ENCODE measurements at places on chromosomes 1 and 21. TPM values are rescaled to one million over a fixed set of nuclear protein-coding genes. Genes with fewer than 3 reads are reported as not detected.

The PADI1 gene
- not detected for total RNA-seq

The IER5 gene
- 9.9 TPM for total RNA-seq

The SPRR5 gene
- total RNA-seq: not detected

DNA sequence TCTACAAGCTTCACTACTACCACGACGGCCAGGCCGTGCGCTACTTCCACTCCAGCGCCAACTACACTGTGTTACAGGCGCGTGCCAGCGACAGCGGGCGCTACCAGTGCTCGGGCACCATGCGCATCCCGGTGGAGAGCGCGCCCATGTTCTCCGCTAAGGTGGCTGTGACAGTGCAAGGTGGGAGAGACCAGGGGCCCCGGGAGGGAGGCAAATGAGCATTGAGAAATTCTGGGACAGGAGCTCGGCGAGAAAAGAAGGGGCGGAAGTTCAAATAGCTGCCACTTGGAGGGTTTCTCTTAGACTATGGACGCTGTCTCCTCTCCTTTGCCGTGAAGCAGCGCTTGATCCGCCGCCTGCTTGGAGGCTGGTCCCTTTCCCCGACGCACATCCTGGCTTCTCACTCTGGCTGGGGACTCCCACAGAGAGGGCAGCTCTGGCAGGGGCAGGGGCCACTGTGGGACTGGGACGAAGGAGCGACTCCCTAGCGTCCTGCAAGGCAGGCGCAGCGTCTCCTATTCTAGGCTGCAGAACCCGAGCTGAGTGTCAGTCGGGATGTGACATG is 4.6 kb downstream of the FCRLB start:
- H3K36me3 ChIP-seq: peaks cover 52% of the 10 kb centered on the region
- peak overlapping the region; percentile 70 for H3K4me3 ChIP-seq
- peaks cover 73% of the 10 kb centered on the region for H3K4me1 ChIP-seq
- DNase-seq: peak; percentile 86

DNA sequence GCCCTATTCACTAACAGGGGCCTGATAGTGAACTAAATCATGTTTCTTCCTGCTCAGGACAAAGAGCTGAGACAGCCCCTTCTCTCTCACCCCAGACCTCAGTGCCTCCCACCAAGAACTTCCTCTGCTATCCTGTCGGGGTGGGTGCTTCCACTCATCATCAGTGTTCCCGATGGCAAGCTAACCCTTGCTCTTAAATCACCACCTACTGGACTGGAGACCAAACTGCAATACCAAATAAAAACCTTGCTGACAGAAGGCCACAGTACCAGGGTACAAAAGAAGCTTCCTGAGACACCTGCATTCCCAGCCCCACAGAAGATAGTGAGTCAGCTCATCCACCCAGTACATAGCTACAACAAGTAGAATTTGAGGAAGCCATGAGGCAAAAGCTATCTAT is 799.5 kb downstream of the LTN1 start:
- H3K27me3 ChIP-seq: no peaks in the 10 kb centered on the region
- H3K27ac ChIP-seq: no peak overlapping the region
- DNase-seq: no peak

DNA sequence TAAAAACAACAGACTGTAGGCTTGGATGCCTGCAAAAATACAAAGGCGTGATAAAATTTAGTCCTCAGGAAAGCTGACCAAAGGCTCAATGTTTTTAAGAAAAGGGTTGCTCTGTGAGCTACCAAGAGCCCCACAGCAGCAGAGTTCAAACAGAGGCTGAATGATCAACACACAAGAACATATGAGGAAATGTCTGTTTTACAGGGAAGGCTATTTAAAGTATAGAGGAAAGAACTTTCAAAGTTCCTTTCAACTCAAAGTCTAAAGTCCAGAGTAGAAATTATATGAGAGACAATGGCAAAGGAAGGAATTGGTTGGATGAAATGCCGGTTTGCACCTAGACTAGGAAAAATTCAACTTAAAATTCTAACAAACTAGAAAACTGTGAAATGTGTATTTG is 8.6 kb downstream of the CLSTN1 start:
- H3K36me3 ChIP-seq: no peaks in the 10 kb centered on the region
- peak overlapping the region; percentile 22 for H3K27ac ChIP-seq
- no peaks in the 10 kb centered on the region for H3K27me3 ChIP-seq

DNA sequence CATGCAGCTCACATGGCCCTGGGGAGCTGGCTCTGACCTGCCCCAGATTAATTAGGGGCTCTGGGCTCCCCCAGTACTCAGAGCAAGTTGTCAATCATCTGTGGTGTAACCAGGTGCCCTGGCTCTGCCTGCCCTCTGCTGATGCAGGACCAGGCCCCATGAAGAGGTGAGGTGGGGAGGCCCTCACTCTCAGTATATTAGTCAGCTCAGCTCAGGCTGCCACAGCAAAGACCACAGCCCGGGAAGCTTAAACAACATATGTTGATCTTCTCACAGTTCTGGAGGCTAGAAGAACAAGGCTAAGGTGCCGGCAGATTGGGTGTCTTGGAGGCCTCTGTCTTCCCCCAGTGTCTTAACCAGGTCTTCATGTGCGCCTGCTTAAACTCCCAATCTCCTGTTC is 66.5 kb downstream of the FCRL5 start:
- no peaks in the 10 kb centered on the region for H3K27me3 ChIP-seq
- no peak overlapping the region for H3K4me3 ChIP-seq
- no peaks in the 10 kb centered on the region for H3K36me3 ChIP-seq

The ZNF124 gene
- 75.6 TPM for total RNA-seq

The SHISAL2A gene
- not detected for total RNA-seq

The ZYG11B gene
- 10.8 TPM for total RNA-seq

DNA sequence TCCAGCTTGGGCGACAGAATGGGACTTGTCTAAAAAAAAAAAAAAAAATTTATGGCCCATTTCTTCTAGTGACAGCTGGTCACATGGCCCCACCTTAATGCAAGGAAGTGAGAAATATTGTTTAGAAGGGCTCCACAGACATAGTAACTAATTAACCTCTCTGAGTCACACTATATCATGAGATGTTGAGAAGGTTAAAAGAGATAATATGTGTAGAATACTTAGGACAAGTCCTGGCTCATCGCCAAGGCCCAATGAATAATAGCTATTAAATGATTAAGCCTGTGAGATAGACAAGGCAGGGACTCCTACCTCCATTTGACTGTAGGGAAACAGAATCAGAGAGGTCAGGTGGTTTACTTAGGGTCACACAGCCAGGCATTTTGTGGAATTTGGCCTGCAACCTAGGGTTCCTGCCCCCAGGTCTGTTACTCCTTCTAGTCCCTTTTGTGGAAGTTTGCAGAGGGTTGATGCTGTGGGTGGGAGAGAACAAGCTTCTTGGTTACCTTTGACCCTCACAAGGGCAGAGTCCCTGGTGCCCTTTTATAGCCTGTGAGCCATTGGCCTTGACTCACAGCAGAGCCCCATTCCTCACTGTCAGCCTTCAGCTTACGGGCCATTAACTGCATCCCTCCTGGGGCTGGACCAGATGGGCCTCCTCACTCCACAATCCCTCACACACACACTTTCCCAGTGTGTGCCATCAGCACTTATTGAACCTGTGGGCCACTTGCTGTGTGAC is 48.5 kb downstream of the OPRD1 start:
- no peak for DNase-seq
- H3K27me3 ChIP-seq: no peaks in the 10 kb centered on the region
- H3K4me1 ChIP-seq: no peaks in the 10 kb centered on the region
- H3K4me3 ChIP-seq: no peak overlapping the region

DNA sequence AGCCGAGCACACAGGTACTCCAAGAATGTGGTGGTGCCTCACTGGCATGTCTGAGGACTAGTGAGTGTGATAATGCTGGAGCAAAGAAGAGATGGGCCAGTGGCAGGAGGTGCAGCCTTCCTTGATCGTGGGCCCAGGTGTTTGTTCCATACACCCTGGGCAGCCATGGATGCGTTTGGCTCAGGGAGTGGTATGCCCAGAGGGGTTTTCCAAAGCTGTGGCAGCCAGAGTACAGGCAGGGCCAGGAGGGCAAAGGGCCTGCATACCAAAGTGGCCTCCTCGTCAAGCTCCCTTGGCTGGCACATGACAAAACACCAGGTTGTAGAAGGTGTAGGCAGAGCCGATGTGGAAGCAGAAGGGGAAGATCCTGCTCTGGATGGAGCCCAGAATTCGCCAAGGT is 19.0 kb downstream of the PARS2 start:
- no peak overlapping the region for H3K27ac ChIP-seq
- DNase-seq: no peak
- peaks cover 4% of the 10 kb centered on the region for H3K36me3 ChIP-seq
- H3K4me3 ChIP-seq: no peak overlapping the region

DNA sequence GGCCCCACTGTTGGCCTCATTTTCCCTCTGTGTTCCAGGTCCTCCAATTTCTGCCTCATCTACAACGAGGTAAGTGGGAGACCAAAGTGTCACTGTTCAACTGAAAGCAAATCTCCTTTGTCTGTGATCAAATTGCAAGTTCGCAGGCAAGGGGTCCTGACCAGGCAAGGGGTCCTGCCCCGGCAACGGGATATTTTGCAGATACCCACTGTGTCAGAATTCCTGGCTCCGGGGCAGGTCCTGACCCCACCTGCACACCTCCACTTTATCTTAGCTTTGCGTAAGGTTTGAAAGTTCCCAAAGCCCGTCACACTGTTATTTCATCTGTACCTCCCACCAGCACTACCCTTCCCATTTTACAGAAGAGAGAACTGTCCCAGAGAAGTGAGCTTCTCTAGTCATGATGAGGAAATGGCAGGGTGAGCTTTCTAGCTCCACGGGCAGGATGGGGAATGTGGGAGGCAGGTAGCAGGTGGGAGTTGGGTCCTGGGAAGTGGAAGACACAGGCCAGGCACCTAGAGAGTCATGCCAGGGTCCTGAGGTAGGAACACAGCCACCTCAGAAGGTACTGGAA is 32.0 kb upstream of the CSF1 start:
- no peak overlapping the region for H3K4me3 ChIP-seq
- DNase-seq: peak; percentile 37
- H3K4me1 ChIP-seq: peaks cover 8% of the 10 kb centered on the region
- no peaks in the 10 kb centered on the region for H3K36me3 ChIP-seq
- no peak overlapping the region for H3K27ac ChIP-seq

GRCh38 chr1:59408608-59409240 is 111.8 kb downstream of the FGGY start:
- H3K4me3 ChIP-seq: no peak overlapping the region
- no peak for DNase-seq
- no peaks in the 10 kb centered on the region for H3K4me1 ChIP-seq
- no peaks in the 10 kb centered on the region for H3K36me3 ChIP-seq

GRCh38 chr21:28671549-28672195 is 321.0 kb downstream of the LTN1 start:
- no peaks in the 10 kb centered on the region for H3K36me3 ChIP-seq
- no peak overlapping the region for H3K27ac ChIP-seq

DNA sequence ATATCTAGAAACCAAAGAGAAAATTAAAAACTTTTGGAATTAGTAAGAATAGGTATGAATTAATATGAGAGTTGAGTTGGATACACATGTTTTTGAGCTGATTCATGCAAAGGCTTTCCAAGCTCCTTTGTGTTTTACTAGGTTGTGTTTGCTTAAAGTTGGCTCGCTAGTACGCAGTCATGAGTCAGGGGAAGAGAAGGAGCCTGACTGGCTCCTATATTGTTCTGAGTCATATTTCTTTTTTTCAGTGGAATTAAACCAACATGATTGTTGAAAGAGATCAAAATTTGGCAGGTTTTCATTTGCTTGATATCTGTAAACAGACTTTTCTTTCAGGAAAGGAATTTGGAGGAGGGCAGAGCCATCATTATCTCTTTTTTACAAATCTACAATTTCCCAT is 66.7 kb downstream of the MAGI3 start:
- no peaks in the 10 kb centered on the region for H3K36me3 ChIP-seq
- H3K4me1 ChIP-seq: no peaks in the 10 kb centered on the region
- DNase-seq: no peak
- no peak overlapping the region for H3K4me3 ChIP-seq

- no peak overlapping the region for H3K27ac ChIP-seq
- no peaks in the 10 kb centered on the region for H3K27me3 ChIP-seq
- no peak for DNase-seq
These were observed 52.8 kb downstream of the DUSP10 start for GRCh38 chr1:221689138-221689537.

The GPX7 gene
- 90.5 TPM for total RNA-seq

DNA sequence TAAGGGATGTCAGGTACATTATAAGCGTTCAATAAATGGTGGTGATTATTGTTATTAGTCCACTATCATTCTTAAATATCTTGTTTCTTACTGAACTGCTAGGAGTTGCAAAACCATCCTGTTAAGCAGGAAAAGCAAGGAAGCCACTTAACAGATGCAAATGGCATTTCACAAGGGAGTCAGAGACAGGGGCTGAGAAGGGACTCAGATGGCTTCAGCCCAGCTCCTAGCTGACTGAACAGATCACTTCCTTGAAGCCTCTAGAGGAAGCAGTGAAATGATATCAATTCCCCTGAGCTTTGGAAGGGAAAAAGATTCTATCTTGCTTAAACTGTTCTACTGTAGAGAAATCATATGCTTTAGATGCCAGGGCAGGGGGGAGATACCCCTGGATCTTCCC is 151.5 kb downstream of the ST6GALNAC5 start:
- DNase-seq: no peak
- H3K27me3 ChIP-seq: no peaks in the 10 kb centered on the region
- no peak overlapping the region for H3K27ac ChIP-seq
- H3K4me1 ChIP-seq: no peaks in the 10 kb centered on the region

The PRAMEF2 gene
- not detected for total RNA-seq

DNA sequence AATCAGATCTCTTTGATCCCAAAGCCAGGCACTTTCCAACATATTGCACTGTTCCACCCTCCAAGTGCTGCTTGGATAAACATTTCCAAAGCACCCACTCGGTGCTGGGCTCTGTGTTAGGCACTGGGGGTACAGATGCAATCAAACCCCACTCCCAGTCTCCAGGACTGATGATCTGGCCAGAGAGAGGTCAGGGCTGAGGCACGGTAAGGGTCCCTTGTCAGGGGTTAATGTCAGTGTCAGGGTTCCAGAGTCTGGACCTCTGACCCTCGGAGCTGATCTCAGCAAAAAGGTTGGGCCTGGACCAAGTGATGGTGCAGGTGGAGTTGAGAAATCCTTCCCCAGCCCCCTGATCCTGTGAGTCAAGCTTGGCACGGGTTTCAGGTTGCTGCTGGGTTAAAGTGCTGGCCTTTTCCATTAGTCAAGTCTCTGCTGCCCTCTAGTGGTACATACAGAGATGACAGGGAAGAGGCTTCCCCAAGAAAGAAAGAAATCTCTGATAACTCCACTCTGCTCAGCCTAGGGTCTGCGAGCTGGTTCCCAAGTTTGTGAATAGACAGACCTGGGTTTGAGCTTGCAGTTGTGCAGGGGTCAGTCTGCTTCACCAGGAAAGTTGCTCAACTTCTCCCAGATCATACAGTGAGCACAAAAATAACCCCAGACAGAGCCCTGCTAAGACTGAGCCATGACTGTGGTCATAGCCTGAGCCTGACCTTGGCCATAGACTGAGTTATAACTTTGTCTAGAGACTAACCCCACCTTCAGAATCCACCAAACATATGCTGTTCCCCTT is 74.6 kb downstream of the DMRTA2 start:
- H3K4me1 ChIP-seq: peaks cover 3% of the 10 kb centered on the region
- no peak overlapping the region for H3K4me3 ChIP-seq
- DNase-seq: peak; percentile 91
- H3K27me3 ChIP-seq: no peaks in the 10 kb centered on the region
- no peaks in the 10 kb centered on the region for H3K36me3 ChIP-seq
- no peak overlapping the region for H3K27ac ChIP-seq

The PYHIN1 gene
- not detected for total RNA-seq

Data from Karpas-422 (cell line).